ENCODE measurements at places on chromosomes 5 and 9.

GRCh38 chr9:37010180-37010579, 23.9 kb downstream of the PAX5 start:
- no peak for DNase-seq

DNA sequence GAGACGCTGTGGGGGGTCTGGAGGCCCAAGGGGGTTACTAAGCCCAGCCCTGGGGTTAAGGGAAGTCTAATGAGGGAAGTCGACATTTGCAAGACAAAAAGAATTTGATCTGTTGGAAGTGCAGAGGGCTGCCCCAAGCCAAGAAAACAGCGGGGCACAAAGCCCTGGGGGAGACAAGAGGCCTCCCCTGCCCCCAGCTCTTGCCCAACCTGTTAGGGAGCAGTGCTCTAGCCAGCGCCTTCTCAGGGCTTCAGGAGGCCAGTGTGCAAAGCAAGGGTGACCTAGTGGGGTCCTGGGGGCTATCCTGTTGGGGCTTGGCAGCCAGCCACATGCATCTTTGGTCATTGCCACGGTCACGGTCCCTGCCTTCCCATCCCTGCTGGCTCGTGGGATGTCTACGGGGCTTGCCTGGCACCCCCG, 25.2 kb downstream of the GFI1B start:
- no peak for DNase-seq

GRCh38 chr9:121645853-121646807, 5.3 kb upstream of the DAB2IP start:
- peak; percentile 80 for DNase-seq

GRCh38 chr9:130264414-130265350, 878 bp upstream of the HMCN2 start:
- no peak for DNase-seq

DNA sequence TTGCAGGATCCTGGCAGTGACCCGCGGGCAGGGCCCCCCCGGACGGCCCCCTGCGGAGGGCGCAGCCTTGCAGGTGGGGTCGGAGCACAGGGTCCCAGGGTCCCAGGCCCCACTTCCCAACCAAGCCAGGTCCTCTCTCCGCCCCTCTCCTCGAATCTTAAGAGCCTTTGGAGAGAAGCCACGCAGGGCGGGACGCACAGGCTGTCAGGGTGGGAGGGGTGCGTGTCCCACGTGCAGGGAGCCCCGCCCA, 18.4 kb upstream of the EGFL7 start:
- DNase-seq, result no peak

DNA sequence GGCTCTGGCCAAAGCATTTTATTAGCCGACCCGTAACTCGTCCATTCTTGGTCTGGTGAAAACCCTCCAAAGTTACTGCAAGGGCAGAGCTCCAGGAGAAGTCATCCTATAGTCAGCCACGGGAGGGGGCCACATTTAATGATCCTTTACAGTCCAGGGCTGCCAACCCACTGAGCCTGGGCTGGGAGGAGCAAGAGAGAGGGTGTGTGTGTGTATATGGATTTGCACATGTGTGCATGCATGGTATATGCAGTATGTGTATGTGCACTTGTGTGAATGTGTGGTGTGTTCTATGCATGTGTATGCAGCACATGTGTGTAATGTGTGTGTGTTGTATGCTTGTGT, 4.2 kb upstream of the RASGEF1C start:
- DNase-seq, result no peak

- no peak for DNase-seq
These were observed 34.2 kb upstream of the MIER3 start for GRCh38 chr5:56985936-56986625.

- DNase-seq, result no peak
These were observed 5.9 kb downstream of the ATPSCKMT start for GRCh38 chr5:10243660-10244240.

- DNase-seq, result no peak
These were observed 38.0 kb upstream of the RETREG1 start for GRCh38 chr5:16654647-16655334.

- DNase-seq, result no peak
These were observed 163.8 kb downstream of the SEC61B start for GRCh38 chr9:99385814-99386279.

GRCh38 chr5:171874234-171874633, 88.6 kb downstream of the SMIM23 start:
- DNase-seq, result no peak

GRCh38 chr9:86549401-86549811, 195.2 kb upstream of the TUT7 start:
- DNase-seq, result peak; percentile 65

DNA sequence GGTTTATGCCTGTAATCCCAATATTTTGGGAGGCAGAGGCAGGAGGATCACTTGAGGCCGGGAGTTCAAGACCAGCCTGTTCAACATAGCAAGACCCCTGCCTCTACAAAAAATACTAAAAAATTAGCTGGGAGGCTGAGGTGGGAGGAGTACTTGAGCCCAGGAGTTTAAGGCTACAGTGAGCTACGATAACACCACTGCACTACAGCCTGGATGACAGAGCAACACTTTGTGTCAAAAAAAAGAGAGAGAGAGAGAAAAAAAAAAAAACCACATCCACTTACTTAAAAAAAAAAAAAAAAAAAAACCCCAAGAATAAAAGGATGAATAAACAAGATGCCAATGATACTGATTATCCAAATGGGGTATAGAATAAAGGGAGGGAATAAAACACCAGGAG, 14.4 kb downstream of the CARNMT1 start:
- no peak for DNase-seq

DNA sequence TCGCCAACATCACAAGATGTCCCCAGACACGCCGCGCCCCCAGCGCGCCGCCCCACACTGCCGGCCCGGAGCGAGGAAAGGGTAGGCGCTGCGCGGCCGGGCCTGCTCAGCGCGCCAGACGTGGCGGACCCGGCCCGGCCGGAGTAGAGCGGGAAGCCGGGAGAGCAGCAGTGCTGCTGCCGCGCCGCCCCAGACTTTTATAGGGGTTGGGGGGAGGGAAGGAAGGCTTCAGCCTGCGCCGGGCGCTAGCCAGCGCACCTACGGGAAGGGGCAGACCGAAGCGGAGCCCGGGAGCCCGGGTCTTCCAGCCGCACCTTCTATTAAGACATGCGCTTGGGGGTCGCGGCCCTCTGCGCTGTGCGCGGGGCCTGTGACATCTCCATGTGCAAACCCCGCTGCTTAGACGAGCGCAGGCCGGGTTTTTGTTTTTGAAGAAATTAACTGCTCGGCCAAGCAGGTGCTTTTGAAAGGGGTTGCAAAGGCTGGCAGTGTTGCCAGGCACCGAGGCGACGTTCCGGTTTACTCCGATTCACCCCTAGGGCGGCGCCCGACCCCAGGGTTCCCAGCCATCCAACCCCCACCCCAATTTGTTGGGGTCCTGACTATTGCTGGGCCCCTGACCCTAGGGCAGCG, 353 bp upstream of the PAX5 start:
- peak; percentile 73 for DNase-seq

DNA sequence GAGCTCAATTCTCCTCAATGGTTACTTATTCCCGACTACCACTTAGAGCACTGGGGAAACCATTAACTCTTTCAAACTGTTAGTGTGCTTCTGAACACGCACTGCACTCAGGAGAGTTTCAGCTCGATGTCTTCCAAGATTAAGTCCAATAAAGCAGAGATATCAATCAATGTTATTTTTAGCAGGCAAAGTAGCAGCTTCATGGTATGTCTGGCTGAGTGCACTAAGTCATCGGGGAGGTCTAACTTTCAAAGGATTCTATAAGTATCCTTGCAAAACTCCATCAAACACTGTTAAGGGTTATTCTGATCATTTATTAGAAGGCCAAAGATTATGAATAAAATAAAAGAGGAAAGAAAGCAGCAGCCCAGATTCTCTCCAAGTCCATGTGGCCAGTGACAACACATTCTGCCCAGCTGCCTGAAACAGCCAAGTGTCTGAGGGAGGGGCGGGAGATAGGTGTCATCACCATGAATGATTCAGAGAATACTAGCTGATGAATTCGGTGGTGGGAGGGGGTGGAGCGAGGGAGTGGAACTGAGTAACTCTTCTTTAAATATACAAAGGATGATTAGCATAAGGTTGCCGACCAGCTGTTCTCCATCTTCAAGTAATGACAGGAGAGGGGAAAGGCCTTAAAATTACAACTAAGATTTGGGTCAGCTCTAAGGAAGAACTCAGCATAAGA, 21.3 kb downstream of the NREP start:
- no peak for DNase-seq

- no peak for DNase-seq
These were observed 183.9 kb upstream of the SH3GL2 start for GRCh38 chr9:17394881-17395510.

DNA sequence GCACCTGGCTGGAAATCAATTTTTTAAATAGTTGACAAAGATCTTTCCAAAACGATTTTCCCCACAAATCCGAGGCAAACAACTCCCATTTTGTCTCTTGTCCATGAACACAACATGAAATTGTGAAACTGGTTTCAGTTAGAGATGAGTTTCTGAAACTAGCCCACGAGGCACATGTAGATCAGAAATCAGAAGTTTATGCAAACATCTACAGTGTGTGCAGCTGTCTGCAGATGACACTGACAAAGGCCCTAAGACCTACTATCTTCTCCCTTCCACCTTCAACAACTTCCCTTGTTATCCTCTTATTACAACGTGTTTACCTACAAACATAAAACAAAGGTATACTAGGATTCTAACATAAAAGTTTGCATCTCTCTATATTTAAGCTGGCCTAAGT, 183.3 kb downstream of the DIRAS2 start:
- no peak for DNase-seq

DNA sequence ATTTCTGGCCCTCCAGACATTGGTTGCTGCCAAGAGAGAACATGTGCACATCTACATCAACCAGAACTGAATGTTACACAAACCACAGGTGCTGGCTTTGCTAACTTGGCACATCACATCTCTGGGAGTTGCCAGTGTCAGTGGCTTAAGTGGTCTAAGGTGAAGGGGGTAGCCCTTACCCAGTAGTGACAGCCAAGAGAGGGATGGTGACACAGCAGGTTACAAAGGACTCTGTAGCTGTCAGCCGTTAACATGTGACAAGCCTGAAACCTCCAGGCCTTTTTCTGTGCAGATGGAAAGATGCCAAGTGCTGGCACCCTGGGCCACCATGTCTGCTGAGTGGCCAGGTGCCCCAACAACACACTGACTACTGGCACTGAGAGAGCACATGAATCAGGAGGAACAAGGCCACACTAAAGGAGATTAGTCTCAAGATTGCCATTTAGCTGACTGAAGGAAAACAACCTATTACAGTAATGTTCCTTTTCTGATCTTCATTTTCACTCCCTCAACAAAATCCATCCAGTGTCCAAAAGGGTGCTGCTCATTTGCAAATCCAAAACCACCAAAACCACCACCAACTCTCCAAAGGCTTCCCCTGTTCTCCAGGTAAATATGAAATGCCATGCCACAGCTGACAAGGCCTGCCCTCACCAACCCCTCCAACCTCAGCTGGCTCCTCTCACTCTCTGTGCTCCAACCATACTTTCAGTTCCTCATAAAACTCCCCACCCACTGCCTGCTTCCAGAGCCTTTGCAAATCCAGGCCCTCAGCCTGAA, 20.2 kb downstream of the SIL1 start:
- no peak for DNase-seq

DNA sequence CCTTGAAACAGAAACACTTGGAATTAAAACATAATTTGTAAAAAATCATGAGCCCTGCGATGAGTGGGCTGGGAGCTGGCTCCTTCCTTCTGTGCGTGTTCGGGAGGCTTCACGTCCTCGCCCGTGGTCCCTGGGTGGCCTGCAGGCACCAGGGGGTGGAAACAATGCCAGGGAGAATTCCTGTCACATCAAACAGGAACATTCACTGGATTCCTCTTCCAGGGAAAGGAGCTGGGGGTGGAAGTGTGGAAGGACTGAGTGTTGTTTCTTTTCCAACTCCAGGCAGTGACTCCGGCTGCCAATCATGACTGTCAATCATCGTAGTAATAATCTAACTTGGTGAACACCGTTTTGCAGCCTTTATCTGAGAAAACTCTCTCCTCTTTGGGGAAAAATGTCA, 10.3 kb downstream of the TOR1A start:
- DNase-seq, result no peak

GRCh38 chr9:136222166-136222905, 17.4 kb upstream of the LHX3 start:
- DNase-seq, result no peak

Data from eye (tissue), 1 donor.